Ecto neural progenitor cell (in vitro differentiated cells): ENCODE measurements at places on chromosomes 2 and 18.

DNA sequence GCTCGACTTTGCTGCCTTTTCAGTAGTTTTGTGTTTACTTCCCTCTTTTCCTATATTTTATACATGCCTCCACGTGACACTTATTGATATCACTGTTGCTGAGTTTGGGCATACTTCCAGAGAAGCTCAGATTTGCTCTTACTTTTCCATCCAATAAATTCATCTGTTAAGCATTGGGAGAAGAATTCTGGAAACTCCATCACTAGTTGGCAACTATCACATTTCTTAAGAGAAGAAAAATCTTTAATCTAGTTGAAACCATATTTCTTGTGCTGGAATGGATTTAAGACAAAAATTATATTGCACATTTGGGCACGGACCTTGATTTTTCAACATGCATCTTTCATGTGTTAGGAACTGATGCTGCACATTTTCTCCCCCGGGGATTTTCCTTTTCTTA is 52.6 kb upstream of the CPO start:
- no peak for DNase-seq

GRCh38 chr18:72672364-72673184 is 128.4 kb upstream of the CBLN2 start:
- DNase-seq, result no peak

GRCh38 chr2:239110595-239111048 is 262.7 kb downstream of the TWIST2 start:
- no peak for DNase-seq

DNA sequence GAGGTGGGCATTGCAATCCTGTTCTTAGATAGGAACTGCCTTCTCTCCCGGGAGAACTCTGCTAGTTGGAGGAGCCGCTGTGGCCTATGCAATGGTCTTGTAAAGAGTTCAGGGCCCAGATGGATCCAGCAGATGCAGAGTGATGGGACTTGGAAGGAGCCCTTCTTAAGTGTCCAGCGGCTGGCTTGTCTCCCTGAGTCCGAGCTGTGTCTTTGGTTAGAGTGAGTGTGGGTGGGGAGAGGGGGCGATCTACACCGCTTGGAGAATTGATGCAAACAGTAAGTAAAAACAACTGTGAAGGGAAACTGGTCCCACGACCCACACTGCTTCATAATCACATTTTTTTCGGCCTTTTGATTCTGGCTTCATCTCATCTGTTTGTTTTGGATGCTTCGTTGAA is 89.8 kb upstream of the CYRIA start:
- no peak for DNase-seq

- DNase-seq, result no peak
Measured at GRCh38 chr2:174450021-174450816, 36.6 kb downstream of the GPR155 start.

- no peak for DNase-seq
Measured at GRCh38 chr2:55707751-55708150, 14.1 kb upstream of the PNPT1 start.

DNA sequence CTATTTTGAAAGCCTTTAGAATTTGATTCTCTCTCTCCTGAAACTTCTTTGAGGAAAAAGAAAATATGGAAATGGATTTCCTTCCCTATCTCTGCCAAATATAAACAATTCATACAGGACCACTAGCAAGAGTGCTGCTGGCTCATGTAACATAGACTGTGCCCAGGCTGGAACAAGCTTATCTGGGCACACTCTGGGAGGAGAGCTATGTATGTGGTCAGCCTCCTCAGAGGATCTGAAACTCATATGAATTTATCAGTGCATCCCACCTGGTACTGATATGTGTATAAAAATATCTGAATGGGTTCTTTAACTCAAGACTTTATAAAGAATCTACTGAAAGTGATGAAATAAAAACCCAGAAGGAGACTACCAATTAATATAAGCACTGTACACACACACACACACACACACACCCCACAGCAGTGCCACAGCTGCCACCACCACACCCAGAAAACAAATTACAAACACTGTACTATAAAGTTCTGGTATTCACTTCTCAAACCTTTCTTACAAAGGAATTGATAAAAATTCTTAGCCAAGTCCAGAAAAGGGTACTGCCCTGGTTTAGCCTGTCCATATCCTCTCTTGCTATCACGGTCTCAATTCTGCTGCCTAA is 115.6 kb downstream of the IRS1 start:
- no peak for DNase-seq

GRCh38 chr2:237625777-237626176 is 1.6 kb upstream of the LRRFIP1 start:
- DNase-seq, result no peak

DNA sequence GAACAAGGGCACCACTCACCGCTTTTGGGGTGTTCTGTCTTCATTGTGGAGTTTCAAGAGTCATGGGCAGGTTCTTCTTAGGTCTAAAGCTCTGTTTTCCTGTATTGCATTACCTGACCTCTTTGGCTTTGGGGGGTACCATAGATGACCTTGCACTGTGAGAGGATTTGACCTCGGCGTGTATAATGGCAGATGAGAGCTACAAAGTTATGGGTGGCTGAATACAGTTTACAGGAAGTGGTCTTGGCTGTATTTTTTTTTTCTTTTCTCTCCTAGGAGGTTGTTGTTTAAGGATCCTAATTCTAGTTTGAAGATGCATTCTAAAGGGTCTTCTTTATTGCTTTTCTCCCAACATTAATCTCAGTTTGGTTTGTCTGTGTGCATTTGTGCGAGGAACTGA is 11.5 kb downstream of the GAL3ST2 start:
- no peak for DNase-seq

DNA sequence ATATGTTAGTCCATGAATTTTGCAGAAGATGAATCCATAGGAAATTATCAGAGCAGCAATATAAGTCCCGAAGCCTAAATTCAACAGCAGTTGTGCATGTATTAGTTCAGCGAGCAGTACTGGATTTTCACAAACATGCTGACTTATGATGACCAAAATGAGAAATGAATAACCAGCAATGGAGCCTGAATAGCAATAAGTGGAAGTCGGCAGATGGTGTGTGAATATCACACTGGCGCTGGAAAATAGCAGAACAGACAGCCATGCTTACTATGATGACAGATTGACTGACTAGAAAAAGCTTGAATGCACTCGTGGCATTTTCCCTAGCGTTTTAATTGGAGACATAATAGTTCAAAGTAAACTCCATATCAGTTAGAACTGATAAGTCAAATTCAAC is 1114.5 kb downstream of the DSC3 start:
- DNase-seq, result no peak

DNA sequence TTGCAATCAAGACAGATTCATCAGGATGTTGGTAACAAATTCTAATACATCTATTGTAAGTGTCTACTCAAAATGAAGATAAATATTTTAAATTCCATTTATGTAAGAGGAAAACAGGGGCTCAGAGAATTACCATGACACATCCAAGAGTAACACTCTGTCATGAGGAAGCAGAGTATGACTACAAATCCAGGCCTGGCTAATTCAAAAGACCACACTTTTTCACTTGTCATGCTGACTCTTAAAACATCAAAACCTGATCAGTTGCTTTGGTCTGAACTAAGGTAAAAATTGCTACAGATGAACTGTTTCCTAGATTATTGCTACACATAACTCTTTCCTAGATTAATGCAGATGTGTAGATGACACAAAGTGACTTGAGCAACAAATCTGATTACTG is 880.6 kb downstream of the TSN start:
- no peak for DNase-seq

DNA sequence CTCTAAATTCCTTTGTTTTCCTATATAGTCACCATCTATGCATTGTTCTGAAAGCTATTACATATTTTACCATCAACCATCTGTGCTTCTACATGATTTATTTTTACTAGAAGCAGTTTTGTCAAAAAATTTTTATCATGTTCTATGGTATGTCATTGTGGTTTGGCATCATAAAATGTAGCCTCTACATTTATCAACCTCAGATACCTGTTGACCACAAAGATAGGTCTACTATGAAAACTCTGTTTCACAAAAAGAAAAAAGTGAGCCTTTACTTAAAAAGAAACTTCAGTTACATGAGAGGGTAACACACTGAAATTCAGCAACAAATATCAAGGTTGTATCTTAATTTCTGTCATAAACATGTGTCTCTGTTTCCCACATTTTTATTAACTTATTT is 3.7 kb downstream of the BCL2 start:
- DNase-seq, result no peak

GRCh38 chr2:64697297-64698176 is 43.8 kb upstream of the SERTAD2 start:
- DNase-seq, result no peak

GRCh38 chr2:241061275-241061674 is 40.8 kb downstream of the MTERF4 start:
- no peak for DNase-seq

DNA sequence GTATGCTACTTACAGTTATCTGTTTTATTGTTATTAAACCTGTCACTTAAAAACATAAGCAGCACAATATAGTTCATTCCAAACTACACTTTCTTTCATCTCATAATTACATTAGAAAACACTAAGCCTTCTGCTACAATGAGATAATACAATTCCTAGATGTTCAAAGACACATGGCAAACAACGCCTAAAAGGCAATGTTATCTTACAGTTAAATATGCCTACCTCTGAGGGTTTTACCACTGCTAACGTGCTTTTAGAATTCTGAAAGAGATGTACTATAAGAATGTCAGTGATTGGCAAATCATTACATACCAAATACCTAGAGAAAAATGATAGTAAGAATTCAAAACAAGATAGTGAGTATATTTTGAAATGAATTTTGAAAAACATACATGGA is 46.8 kb upstream of the SPOPL start:
- no peak for DNase-seq

DNA sequence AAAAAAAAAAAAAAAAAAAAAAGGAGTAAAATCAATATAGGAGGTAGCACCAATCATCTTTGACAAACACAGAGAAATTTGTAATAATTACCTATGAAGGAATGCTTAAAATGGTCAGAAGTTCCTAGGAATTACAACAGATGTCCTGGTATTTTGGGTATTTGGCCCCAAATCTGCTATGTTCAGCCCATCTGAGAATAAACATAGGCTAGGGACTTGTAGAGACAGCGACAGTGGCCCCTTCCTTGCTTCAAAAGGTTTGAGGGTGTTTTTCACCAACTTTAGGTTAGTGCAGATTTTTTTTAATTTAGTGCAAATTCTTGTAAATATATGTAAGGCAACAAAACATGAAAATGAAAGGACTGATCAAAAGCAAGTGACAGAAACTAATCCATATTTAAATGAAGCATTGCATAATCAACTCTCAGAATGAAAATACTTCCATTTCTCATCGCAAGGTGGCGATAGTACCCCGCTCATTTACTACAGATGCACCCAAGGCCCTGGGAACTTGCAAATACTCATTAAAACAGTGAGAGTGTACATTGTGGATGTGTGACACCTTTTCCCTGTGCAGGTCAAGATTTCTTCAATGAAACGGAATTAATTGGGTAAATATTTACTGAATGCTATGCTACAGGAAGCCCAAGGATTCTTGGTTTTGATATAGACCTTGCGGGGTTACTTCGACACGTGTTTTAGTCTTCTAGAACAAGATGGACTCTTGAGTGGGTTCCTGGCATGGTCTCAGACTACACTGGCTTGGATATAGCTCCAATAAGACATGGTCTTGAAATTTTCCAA is 44.6 kb downstream of the FAM124B start:
- peak; percentile 65 for DNase-seq

DNA sequence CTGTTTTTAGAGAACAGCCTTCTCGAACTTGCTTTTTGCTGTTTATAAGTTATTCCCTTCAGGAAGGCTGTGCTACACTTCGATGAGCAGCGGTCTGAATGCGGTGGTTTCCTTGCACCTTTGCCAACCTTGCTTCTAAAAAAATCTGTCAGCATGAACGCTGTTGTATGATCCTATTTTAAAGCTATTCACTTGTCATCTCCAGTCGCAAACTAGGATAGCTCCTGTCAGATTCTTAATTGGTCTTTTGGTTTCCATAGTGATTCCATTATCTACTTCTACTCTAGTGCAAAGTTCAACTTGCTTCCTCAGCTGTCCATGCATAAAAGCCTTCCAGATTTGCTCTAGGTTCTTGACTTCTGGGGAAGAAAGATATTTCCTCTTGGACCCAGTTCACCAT is 76.3 kb upstream of the GALNT3 start:
- no peak for DNase-seq

DNA sequence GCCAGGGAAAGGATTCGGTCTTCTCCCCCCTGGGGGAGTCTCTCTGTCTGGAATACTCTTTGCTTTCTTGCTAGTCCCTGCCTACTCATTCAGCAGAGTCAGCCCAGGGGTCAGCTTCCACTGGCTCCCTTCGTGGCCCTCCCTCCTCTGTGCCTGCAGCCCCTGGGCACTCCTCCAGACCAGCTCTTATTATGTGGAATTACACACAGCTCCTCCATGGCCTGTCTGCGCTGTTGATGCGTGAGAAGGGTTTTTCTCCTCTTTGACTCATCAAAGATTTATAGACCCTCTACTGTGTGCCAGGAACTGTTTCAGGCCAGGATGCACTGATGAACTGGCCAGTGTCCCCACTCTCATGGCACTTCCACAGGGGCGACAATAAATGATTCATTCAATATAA is 44.4 kb downstream of the ST8SIA5 start:
- no peak for DNase-seq

- no peak for DNase-seq
Measured at GRCh38 chr2:13666582-13667414, 950.1 kb downstream of the TRIB2 start.
